ENCODE measurements at places on chromosomes 6 and 20.

DNA sequence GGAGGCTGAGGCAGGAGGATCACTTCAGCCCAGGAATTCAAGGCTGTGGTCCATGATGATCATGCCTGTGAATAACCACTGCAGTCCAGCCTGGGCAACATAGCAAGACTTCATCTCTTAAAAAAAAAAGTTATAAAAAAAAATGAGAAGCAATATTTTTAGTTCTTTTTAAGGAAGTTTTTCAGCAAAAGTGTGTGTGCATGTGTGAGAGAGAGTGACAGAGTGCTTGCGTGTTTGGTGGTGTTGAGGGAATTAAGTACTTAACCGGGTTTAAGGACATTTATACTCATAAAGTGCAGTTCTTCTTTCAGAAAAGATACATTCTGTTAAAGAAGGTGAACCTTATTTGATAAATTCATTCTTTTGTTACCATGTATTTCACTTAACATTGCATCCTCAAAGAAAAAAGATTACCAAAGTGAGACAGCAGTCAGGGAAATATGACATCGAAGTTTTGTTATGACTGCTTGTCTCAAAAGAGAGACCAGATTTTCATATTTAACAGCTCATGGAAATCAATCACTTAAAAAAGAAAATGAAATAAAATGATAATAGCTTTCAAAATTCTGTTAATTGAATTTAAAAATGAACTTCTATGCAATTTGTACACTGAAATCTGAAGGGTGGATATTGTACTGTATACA, 254.7 kb downstream of the ARHGAP18 start:
- DNase-seq: no peak

DNA sequence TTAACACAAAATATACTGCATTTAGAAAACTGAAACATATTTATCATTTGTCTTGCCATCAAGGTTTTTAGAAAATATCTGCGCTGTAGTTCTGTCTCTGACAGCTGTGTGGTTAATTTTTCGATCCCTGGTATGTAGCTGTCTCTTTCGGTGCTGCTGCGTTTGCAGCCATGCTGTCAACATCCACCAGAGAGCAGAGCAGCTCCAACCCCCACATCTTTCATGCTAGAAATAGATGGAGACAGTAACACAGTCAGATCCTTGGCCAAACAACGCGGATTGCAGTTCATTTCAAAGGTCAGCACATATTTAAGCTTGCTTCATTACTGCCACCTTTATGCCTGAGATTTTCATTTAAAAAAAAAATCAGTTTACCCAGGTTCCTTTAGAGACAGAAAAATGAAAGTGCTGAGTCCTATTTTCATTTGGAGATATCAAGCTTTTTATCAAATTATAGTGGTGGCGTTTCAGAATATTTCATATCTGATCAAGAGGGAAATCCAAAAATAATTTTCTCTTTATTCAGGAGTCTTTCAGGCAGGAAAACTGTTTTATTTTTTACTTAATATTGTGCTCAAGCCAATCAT, 157.7 kb upstream of the MMS22L start:
- DNase-seq: no peak

GRCh38 chr6:3247255-3248146, 11.2 kb upstream of the PSMG4 start:
- DNase-seq: no peak

DNA sequence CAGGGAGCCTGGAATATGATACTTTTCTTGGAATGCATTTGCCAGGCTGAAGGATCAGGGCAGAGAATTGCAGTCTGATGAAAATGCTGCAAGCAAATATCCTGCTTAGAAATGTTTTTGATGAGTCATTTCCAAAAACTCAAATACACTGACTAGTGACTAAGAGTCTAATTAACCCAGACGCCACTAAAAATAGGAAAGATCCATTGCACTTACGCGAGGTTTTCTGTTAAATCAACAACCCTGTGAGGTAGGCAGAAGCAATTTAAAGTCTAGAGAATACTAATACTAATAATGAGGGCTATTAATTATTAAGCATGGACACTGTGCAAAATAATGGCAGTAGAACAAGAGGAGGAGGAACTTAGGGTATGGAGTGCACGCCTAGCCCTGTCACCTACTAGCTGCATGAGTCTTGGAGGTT, 130.1 kb upstream of the DOK5 start:
- DNase-seq: no peak

GRCh38 chr6:125918681-125919566, 37.6 kb upstream of the HINT3 start:
- DNase-seq: peak; percentile 18

DNA sequence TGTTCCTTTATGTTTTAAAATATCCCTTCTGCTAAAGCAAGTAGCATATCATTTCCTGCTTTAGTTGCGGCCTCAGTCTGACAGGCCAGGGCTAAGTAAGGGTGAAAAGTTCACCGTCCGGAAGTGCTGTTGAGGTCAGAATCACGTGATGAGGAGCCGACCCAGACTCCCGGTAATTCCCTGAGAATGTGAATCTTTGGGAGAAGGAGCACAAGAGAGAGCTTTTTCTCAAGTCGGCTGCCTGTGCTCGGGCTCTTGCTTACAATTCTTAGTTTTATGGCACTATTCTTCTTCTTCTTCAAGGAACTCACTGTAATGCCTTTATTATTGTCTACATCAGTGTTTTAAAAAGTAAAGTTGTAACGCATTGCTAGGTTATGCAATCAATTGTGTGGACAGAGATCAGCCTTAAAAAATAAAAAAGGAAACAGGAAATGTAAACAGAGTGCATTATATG, 309.3 kb downstream of the PRL start:
- DNase-seq: no peak

DNA sequence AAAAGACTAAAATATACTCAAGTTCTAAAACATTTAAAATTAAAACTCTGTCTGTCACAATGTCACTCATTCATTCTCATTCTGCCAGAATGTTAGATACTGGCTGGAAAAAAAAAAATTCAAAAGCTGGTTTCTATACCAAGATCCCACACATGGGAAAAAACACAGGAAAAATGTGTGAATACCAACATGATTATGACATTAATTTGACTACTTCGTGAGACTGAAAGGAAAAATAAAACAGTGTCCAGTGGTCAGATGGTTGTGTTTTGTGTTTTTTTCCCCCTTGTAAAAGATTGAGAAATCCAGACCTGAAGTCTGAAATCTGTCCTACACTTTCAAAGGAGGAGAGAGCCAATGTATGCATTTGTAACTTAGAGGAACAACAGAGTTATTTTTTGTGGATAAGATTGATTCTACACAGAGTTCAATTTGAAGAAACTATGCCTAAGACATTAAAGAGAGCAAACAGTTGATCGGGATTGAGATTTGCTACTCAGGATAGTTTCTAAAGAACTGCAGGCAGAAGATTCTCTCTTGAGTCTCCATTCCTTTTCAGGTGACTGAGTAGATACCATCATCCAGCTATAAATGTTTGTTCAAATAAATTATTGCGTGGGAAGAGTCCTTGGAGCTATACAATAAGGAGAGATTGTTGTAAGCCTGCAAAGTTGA, 39.2 kb upstream of the TXLNB start:
- no peak for DNase-seq

DNA sequence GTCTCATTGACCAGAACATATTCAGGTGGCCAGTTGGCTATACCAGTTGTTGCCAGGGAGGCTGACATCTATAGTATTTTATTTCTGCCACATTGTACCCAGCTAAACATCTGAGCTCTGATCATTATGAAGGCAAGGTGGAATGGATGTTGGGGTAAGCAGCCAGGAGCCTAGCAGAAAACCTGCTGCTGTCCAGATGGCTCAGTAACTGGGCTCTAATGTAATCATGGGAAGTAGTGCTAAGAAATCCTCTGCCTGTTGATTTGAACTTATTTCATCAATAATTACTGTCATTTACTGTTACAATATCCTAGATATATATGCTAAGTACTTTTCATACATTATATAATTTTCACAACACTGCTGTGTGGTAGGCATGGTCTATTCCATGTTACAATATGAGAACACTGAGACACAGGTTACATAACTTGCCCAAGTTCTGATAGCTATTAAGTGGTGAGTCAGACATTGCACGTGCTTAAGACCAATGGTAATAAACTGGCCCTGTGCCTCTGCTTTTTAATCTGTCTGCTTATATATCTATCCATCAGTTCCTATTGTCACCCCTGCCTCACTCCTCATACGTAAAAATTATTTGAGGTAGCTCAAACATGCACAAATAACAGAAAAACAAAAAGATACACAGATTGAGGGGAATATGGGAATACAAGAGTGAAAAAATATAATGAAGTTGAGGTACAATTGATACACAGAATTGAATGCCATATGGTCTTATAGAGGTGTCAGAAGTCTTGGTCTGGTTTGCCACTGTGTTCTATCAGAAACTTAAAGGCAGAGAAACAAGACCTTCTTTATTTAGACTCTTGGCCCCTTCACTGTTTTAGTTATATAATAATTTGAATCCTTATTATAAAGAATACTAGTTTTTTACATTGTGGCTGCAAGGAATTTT, 25.2 kb downstream of the TBPL1 start:
- no peak for DNase-seq

DNA sequence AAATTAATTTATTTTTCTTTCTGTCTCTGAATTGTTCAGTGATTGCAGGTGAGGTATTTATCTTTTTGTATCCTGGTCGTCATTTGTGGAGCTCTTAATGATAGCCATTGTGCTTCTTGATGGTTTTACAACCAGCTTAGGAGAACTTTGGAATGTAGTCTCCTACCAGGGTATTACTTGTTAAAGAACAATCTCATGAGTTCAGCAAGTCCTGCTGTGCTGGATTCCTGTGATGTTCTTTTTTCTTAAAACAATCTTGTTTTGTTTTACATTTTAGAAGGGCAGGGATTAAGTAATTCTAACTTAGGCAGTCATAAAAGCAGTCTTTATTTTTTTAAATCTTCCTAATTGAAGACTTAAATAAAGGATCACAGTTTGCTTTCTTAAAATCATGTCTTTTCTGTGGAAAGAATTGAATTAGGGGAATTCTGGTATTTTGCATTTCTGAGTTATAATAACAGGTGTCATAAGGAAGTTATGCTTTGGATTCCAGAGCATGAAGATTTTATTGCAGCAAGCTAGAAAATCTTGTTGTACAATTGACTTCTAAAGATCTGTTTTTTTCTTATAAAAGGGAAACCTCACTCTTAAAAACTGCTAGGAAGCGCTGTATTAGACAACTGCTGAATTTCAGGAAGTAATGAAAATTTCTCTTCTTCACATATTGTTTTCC, 23.7 kb downstream of the RIOK1 start:
- DNase-seq: no peak
